NCI-H1930 (cell line): ENCODE measurements at places on chromosomes 12 and 14.

- DNase-seq: no peak
Measured at GRCh38 chr14:68782091-68782981, 10.5 kb downstream of the ZFP36L1 start.

DNA sequence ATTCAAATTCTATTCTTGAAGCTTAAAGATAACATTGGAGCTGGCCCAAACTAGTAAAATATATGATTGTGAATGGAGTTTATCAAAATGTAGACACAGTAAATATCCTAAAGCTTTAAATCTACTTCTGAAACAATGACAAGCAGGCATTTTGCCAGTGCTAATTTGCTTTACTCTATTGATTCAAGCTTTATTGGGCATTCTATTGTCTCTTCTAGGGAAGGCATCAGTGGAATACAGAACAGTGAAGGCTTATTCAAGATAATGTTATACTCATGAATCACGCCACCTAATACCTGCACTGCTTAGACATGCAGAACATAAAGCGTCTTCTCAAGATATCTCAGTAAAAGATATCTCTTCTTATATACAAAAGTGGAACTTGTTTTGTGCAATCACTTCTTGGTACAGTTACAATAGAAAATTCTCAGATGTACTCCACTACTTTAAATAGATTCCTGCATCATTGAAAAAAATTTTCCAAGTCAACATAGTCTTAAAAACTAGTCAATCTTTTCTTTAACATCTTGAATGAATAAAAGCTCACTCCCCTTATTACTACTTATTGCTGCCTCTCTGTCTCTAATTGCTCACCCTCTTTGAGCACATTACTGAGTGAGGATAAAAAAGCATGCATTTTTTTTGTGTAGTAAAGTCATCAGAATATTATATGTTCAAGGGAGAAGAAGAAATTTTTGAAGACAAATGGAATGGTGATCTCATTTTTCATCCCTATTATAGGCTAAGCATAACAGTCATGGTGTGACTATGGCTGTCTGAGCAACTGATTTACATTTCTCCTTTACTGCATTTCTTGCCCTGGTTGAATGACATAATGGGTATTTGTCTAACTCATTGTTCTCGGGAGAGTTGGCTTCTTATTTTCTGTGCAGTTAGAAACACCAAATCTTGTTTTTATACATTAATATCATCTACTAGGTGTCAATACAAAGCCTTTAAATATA lies 98.0 kb upstream of the E2F7 start:
- no peak for DNase-seq

DNA sequence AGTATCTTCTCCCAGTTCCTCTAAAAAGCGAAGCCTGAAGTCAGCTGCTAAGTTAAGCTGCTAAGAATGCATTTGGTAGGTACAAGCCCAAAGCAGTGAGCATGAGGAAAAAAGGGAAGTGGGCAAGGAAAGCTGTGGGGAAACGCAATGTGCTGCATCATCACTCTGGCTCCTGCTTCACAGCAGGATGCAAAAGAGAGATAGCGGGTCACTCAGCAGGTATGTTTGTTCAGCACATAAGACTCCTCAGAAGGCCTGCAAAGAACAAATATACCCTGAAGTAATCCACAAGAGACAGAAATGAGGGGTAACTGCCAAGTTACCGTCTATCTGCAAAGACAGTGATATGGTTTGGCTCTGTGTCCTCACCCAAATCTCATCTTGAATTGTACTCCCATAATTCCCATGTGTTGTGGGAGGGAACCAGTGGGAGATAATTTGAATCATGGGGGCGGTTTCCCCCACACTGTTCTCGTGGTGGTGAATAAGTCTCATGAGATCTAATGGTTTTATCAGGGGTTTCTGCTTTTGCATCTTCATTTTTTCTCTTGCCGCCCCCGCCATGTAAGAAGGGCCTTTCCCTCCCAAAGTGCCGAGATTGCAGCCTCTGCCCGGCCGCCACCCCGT lies 127.4 kb upstream of the EGLN3 start:
- DNase-seq: no peak

DNA sequence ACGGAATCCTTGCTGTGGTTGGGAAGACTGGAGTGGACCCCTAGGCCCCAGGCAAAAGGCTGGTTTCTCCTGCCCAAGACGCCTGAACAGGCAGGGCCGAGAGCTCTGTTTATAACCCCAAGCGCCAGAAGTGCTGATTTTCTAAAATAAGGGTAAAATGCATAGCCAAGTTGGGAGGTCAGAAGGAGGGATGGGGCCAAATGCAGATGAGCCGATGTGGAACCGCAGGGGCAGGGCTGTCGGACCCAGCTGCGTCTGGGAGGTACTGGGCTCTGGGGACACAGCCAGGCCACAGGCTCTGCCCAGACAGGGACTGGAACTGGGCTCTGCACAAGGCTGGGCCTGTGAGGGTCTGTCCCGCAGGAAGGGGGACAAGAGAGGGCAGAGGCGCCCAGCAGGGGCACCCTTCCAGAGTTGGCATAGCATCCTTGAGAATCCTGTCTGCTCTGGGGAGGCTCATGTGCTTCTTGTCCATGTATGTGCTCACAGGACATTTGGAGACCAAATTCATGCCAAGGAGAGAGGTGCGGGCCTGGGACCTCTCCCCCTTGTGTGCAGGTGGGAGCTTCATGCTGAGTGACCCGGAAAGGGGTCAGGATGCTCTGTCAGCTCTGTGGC lies 49.1 kb downstream of the JAG2 start:
- no peak for DNase-seq

- no peak for DNase-seq
Measured at GRCh38 chr14:22985894-22986507, 3.6 kb upstream of the AJUBA start.

GRCh38 chr12:90908465-90908864 lies 46.5 kb downstream of the CCER1 start:
- DNase-seq: no peak

DNA sequence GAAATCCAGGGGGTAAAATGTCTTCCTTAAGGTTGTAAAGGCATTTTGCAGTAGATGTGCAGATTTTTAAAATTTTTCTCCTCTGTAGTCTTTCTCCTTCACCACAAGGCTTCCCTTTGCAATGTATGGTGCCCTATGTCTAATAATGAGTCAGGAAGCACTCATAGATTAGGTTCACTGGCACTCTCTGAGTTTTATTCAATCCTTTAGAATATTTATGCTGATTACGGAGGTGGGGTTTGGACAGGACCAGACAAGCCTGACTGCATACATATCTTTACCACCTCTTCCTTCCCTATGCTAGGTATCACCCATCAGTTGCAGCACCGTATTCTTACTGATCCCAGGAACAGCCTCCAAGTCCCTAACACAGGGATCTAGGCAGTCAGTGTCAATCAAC lies 99.5 kb downstream of the NEDD1 start:
- no peak for DNase-seq

DNA sequence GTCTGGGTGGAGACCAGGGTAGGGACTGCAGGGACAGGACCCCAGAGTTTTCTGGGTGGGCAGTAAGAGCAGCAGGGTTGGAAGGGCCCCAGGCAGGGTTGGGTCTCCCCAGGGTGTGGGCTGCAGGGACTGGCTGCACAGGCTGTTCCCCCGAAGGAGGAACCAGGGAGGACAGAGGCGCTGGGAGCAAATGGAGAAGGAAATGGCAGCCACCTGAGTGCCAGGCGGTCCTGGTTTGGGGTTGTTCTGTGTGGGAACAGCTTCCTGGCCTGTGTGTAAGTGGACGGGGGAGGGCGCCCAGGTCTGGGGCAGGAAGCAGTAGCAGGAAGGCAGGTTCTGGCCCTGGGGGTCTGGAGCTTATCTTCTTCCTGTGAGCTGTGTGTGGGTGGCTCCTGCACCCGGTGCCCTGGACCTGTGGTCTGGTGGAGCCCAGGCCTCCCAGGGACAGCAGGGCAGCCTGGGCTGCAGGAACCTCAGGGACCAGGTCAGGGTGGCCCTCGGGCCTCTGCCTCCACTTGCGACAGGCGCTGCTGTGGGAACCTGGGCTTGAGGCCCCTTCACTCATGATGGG lies 372.8 kb downstream of the TMEM121 start:
- no peak for DNase-seq

GRCh38 chr12:42916143-42916542 lies 326.6 kb upstream of the PRICKLE1 start:
- DNase-seq: no peak

- no peak for DNase-seq
Measured at GRCh38 chr12:76299536-76300296, 48.5 kb downstream of the BBS10 start.

- DNase-seq: no peak
Measured at GRCh38 chr14:74551431-74552371, 58.1 kb downstream of the ISCA2 start.

DNA sequence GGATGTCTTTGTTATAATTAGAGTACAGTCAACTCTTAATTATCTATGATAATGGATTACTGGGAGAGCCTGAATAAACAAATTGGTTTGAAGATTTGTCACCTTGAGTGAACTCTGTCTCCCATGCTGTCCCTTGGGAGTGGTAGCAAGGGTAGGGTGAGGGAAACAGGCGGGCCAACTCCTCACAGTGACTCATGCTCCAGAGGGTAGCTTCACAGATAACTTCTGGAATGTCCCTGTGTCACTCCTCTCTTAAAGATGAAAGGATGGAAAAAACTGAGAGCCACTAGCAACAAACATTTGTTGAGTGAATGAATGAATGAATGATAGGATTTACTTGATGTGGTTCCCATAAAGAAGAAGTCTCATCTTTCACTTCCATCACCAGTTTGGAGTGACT lies 53.5 kb downstream of the RASSF9 start:
- no peak for DNase-seq

- no peak for DNase-seq
Measured at GRCh38 chr14:95339301-95339865, 19.7 kb upstream of the CLMN start.

- no peak for DNase-seq
Measured at GRCh38 chr12:107485731-107486130, 199.9 kb upstream of the PWP1 start.

GRCh38 chr14:42508209-42508946 lies 901.7 kb downstream of the LRFN5 start:
- no peak for DNase-seq

DNA sequence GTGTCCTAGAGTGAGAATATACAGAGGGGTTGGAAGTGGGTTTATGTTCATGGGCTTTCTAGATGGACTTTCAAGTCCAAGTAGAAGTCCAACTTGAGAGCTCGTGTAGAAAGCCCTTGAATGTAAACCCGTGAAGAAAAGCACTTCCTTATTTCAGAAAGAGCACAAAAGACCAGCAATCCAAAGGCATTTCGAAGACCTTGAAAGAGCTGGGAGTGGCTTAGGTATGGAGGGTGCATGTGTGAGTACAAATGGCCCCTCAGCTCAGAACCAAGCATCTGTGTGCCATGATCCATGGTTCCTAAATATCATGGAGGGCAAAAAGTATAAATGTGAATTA lies 160.7 kb downstream of the ETV6 start:
- DNase-seq: no peak

DNA sequence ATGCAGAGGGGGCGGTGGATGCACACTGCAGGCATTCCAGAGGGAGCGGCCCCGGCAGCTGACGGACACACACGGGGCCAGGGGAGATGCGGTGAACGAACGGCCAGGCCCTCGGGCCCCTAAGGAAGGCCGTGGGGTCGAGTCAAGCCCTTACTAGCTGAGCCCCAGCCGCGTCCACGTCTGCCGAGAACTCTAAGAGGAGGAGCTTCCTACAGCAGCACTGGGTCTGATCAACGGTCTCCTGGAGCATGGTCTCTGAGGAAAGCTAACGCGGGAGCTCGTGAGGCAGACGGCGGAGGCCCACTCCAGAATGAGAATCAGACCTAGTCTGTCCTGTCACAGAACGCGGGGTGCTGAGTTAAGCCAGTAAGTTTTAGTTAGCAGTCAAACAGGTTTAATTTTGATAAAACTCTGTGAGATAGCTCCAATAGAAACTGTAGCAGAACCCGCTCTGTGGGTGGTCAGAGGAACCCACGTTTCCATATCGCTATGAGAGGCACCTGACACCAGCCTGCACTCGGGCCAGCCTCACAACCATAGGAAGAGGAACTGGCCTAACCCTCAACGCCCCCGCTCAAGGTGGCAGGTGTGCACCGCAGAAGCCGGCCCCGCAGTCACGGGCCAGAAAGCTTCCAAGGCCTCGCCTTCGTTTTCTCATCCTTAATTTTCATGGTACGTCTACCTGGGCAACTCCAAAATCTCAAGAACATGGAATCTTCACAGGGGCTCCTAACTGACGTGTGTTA lies 55.5 kb downstream of the CDC42BPB start:
- DNase-seq: no peak

- DNase-seq: no peak
Measured at GRCh38 chr14:89445273-89445973, 28.4 kb upstream of the FOXN3 start.

DNA sequence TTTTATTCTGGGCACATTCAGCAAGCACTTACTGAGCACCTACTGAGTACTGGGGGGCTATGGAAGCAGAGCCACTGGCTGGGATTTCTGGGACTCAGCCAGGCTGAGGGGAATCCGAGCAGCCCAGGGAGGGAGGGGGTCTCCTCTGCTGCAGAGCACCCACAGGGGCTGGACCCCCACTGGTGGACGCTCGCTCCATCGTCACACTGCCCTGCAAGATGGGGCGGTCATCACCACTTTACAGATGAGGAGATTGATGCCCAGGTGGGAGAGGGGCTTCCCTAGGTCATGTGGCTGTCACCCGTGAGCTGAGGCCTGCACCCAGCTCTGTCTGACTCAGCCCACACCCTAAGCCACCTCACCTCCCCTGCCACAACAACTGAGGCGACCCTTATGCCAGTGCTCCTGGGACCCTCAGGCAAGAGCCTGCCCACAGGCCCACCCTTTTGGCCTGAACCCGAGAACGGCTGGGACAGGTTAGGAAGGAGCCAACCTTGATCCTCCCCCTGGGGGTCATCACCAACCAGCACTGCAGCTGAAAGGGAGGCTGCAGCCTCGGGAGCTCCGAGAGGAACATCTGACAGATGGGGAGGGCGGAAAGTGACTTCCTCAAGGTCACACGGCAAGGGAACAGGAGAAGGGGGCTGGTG lies 74.4 kb downstream of the SERPINA3 start:
- no peak for DNase-seq

GRCh38 chr14:61438497-61438859 lies 117.1 kb downstream of the PRKCH start:
- no peak for DNase-seq

DNA sequence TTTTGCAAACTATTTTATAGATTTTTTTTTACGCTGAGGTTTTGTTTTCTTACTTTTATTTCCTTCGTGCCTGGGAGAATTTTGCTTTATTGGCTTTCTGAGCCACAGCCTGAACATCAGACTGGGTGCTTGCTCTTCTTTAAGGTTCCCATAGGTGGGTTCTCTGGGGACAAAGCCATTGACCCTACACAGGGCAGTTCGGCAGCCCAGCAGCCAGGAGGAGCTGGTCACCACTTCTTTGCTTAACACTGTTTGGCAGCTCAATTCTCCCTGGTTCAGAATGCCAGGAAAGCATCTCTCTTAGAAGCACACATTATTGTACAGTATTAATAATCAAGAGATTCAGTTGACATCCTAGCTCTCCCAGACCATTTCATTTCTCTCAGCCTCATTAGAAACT lies 140.8 kb upstream of the NEDD1 start:
- DNase-seq: no peak
